ENCODE measurements at places on chromosomes 13 and 19. TPM values are rescaled to one million over a fixed set of nuclear protein-coding genes. Genes with fewer than 3 reads are reported as not detected.

Gene PRKCG
- not detected for total RNA-seq

Gene SRRM5
- total RNA-seq, result 0.28 TPM

Gene WASF3
- total RNA-seq, result 14.4 TPM

Gene TDRD12
- 0.28 TPM for total RNA-seq

Gene FPR3
- total RNA-seq, result 14.7 TPM

Gene ZNF491
- total RNA-seq, result 1.6 TPM

Gene NFILZ
- not detected for total RNA-seq

Gene ZNF823
- total RNA-seq, result 2.6 TPM

Gene USHBP1
- total RNA-seq, result 4.3 TPM

Gene ZNF709
- 2.0 TPM for total RNA-seq

Gene MYPOP
- 6.0 TPM for total RNA-seq

GRCh38 chr19:33399081-33399744 is 25.7 kb downstream of the CEBPG start:
- H3K27ac ChIP-seq, result no peak overlapping the region
- peaks cover 35% of the 10 kb centered on the region for H3K4me1 ChIP-seq
- no peaks in the 10 kb centered on the region for H3K27me3 ChIP-seq

GRCh38 chr13:47039106-47039505 is 142.3 kb upstream of the HTR2A start:
- no peaks in the 10 kb centered on the region for H3K36me3 ChIP-seq
- no peaks in the 10 kb centered on the region for H3K27me3 ChIP-seq
- H3K27ac ChIP-seq, result no peak overlapping the region

GRCh38 chr13:43543331-43543730 is 243.4 kb downstream of the ENOX1 start:
- no peaks in the 10 kb centered on the region for H3K36me3 ChIP-seq
- no peak for DNase-seq
- H3K4me3 ChIP-seq, result no peak overlapping the region
- H3K4me1 ChIP-seq, result peaks cover 31% of the 10 kb centered on the region
- no peak overlapping the region for H3K27ac ChIP-seq
- no peaks in the 10 kb centered on the region for H3K27me3 ChIP-seq

DNA sequence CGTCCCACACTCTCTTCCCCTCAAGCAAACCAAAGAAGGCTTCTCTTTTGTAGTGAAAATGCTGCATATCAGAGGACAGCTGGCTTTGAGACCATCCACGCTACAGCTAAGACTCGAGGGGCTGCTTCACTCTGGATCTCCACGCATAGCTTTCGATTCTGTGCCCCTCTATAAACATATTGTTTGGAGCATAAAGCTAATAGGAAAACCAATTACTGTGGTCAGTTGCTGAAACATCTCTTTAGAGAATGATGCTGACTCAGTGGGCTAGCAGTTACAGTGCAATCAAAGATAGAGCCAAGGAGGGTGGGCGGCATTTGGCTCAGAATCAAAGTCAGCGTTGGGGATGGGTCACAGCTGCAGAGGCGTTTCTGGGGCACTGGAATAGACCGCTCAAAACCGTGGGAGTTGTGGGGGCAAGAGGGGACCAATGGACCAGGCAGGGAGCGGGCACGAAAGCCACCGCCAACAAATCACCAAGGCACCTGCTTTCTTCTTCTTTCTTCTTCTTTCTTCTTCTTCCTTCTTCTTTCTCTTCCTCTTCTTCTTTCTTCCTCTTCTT is 76.7 kb downstream of the RASL11A start:
- DNase-seq, result no peak
- no peak overlapping the region for H3K4me3 ChIP-seq
- H3K4me1 ChIP-seq, result no peaks in the 10 kb centered on the region
- H3K27me3 ChIP-seq, result no peaks in the 10 kb centered on the region

DNA sequence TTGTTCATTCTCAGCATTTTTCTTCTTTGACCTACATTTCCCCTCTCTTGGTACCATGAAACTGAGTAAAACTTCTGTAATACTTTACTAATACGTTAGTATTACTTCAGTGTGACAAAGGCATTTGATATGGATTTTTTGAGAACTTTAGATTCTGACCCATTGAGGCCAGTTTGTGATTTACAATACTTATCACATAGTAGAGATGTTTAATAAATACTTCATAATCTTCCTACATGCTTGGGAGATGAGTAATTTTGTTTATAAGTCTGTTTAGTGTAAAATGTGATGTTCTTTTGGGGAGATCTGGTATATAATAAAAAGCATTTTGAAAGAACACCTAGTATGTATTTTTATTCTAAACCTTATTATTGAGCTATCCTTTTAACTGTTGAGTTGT is 29.7 kb downstream of the GTF2F2 start:
- no peak overlapping the region for H3K4me3 ChIP-seq
- no peaks in the 10 kb centered on the region for H3K27me3 ChIP-seq
- H3K4me1 ChIP-seq, result no peaks in the 10 kb centered on the region
- DNase-seq, result no peak

DNA sequence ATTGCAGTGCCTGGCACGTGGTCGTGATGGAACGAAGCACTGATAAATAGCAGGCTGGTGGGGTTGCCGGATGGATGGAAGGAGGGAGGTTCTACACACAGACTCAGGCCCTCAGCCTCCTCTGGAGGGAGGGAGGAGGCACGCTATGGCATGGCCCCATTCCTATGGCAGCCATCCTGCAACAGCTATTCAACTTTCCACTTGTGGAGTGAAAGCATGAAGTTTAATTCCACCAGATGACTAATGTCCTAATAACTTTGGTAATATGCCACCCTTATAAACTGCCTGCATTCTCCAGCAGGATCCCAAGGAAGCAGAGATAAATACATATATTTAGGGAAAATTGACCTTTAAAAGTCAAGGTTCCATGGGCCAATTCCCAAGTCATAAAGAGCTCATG is 92.4 kb downstream of the KL start:
- H3K4me3 ChIP-seq, result no peak overlapping the region
- H3K27ac ChIP-seq, result peak overlapping the region; percentile 57
- H3K36me3 ChIP-seq, result peaks cover 64% of the 10 kb centered on the region
- peaks cover 47% of the 10 kb centered on the region for H3K4me1 ChIP-seq

DNA sequence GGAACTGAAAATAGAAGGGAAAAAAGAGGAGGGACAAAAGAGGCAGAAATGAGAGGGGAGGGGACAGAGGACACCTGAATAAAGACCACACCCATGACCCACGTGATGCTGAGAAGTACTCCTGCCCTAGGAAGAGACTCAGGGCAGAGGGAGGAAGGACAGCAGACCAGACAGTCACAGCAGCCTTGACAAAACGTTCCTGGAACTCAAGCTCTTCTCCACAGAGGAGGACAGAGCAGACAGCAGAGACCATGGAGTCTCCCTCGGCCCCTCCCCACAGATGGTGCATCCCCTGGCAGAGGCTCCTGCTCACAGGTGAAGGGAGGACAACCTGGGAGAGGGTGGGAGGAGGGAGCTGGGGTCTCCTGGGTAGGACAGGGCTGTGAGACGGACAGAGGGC is at the start of gene CEACAM5:
CEACAM5 (plus strand) TSS at position 146 of the 400 bp plus-strand sequence; CDS start at position 252, 106 bp downstream.
- H3K4me3 ChIP-seq, result no peak within 1 kb of the TSS
- H3K27me3 ChIP-seq, result no peaks in the 10 kb centered on the region
- no peak for DNase-seq
- H3K4me1 ChIP-seq, result no peaks in the 10 kb centered on the region
- no peaks in the 10 kb centered on the region for H3K36me3 ChIP-seq
- no peak within 1 kb of the TSS for H3K27ac ChIP-seq

- peak within 1 kb of the TSS; percentile 82 for H3K4me3 ChIP-seq
- peaks cover 18% of the 10 kb centered on the region for H3K36me3 ChIP-seq
- H3K27me3 ChIP-seq, result no peaks in the 10 kb centered on the region
- no peaks in the 10 kb centered on the region for H3K4me1 ChIP-seq
- peak; percentile 99 for DNase-seq
- H3K27ac ChIP-seq, result peak within 1 kb of the TSS; percentile 89
Measured at GRCh38 chr19:20661150-20661819, at the start of gene ZNF626. Gene ZNF626 (minus strand): TSS chr19:20661571. CDS start chr19:20661446, 125 bp downstream.

DNA sequence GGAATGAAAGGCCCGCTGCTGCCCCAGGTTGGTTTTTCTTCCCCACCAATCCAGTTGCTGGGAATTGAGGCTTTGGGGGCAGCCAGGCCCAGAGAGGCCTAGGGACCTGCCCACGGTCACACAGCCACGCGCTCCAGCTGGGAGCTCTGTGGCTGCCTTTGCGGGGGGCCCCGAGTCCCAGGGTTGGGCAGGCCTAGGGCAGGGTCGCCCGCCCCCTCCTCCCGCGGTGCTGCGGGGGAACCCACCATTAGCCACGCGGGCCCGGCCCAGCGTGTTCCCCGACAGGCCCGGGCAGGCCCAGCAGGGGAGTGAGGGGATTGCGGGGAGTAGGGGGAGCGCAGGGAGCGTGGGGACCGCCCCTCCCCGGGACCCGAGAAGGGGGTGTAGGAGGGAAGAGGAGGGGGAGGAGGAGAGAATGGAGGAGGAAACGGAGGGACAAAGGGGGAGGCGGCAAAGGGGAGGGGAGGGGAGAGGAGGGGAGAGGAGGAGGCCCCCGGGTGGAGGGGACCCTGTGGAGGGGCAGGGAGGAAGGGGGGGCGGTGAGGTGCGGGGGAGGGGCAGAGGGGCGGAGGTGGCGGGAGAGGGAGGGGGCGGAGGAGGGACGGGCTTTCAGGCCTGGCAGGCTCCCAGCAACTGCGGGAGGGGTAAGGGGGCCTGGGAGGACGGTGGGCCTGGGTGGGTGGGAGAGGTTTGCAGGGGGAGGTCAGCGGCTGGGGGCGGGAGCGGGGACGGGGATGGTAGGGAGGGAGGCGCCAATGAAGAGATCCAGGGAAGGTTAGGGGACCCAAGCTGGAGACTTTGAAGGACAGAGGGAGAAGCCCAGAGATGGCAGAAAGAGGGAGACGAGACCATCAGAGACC is 12.9 kb upstream of the TLE2 start:
- H3K36me3 ChIP-seq, result no peaks in the 10 kb centered on the region
- no peak for DNase-seq
- H3K27me3 ChIP-seq, result no peaks in the 10 kb centered on the region
- peak overlapping the region; percentile 21 for H3K4me3 ChIP-seq

DNA sequence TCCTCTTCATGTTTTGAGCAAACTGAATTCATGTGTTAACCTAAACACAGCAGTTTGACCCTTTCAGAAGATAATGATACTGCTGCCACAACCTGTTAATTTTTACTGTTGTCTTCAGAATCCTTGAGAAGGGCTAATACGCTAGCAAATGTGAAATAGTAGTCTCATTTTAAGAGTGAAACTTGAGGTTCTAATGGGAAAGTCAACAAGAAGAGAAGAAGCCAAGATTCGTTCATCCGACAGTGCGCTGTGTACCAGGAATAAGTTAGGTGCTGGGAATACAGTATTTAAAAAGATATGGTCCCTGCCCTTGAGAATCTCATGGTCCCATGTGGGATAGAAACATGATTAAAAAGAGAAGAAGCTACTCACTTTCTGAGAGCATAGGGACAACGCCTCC is 134.4 kb downstream of the KL start:
- DNase-seq, result no peak
- no peaks in the 10 kb centered on the region for H3K27me3 ChIP-seq
- no peak overlapping the region for H3K27ac ChIP-seq
- H3K36me3 ChIP-seq, result no peaks in the 10 kb centered on the region
- no peaks in the 10 kb centered on the region for H3K4me1 ChIP-seq
- no peak overlapping the region for H3K4me3 ChIP-seq

- no peak for DNase-seq
- no peak overlapping the region for H3K27ac ChIP-seq
- H3K27me3 ChIP-seq, result no peaks in the 10 kb centered on the region
Measured at GRCh38 chr13:106555631-106556328, 12.2 kb downstream of the ARGLU1 start.

GRCh38 chr13:67090856-67091255 is 139.3 kb downstream of the PCDH9 start:
- no peak for DNase-seq
- H3K4me1 ChIP-seq, result peaks cover 21% of the 10 kb centered on the region
- H3K27ac ChIP-seq, result no peak overlapping the region
- H3K27me3 ChIP-seq, result no peaks in the 10 kb centered on the region
- no peak overlapping the region for H3K4me3 ChIP-seq

- H3K36me3 ChIP-seq, result no peaks in the 10 kb centered on the region
- H3K4me3 ChIP-seq, result no peak overlapping the region
- no peaks in the 10 kb centered on the region for H3K4me1 ChIP-seq
- H3K27me3 ChIP-seq, result no peaks in the 10 kb centered on the region
Measured at GRCh38 chr13:26029581-26030136, 22.2 kb downstream of the SHISA2 start.

- no peak for DNase-seq
- no peak overlapping the region for H3K4me3 ChIP-seq
- H3K36me3 ChIP-seq, result no peaks in the 10 kb centered on the region
- H3K27ac ChIP-seq, result no peak overlapping the region
Measured at GRCh38 chr13:109383683-109384082, 402.7 kb downstream of the IRS2 start.

DNA sequence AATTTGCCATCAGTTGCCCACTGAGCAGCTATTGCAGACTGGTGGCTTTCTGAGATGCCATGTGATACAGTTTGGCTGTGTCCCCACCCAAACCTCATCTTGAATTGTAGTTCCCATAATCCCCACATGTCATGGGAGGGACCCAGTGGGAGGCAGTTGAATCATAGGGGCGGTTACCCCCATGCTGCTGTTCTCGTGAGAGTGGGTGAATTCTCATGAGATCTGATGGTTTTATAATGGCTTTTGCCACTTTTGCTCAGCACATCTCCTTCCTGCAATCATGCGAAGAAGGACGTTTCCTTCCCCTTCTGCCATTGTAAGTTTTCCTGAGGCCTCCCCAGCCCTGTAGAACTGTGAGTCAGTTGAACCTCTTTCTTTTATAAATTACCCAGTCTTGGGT is 34.8 kb upstream of the ANKRD10 start:
- no peaks in the 10 kb centered on the region for H3K27me3 ChIP-seq
- H3K27ac ChIP-seq, result no peak overlapping the region
- no peaks in the 10 kb centered on the region for H3K36me3 ChIP-seq
- no peaks in the 10 kb centered on the region for H3K4me1 ChIP-seq

- H3K27ac ChIP-seq, result no peak within 1 kb of the TSS
- no peaks in the 10 kb centered on the region for H3K36me3 ChIP-seq
- H3K4me1 ChIP-seq, result peaks cover 8% of the 10 kb centered on the region
- H3K4me3 ChIP-seq, result peak within 1 kb of the TSS; percentile 49
- DNase-seq, result peak; percentile 70
Measured at GRCh38 chr13:46211483-46212351, at the start of gene LRRC63. Gene LRRC63 (plus strand): TSS chr13:46211928. CDS start chr13:46213035, 1,107 bp downstream.

- no peaks in the 10 kb centered on the region for H3K27me3 ChIP-seq
- peaks cover 78% of the 10 kb centered on the region for H3K36me3 ChIP-seq
- no peak overlapping the region for H3K27ac ChIP-seq
- peaks cover 30% of the 10 kb centered on the region for H3K4me1 ChIP-seq
- DNase-seq, result no peak
- no peak overlapping the region for H3K4me3 ChIP-seq
Measured at GRCh38 chr19:8473648-8474476, 28.6 kb downstream of the PRAM1 start.

DNA sequence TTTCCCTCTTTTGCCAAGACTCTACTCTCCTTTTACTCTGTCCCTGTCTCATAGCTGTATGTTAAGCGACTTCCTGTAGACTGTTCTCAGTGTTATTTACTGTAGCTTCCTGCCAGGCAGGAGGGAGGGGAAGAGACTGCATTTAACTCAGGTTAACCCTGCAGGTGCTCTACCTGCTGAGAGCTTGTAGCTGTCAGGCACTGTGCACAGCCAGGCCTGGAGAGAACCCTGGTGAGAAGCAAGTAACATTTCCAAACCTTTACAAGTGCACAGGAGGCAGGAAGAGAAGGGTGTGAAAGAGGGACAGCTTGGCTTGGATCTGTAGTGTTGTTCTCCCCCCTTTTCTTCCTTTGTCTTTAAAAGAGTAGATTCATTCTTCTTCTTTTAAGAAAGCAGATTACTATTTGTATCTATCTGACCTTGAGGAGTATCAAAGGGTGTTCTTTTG is 167.1 kb downstream of the LMO7 start:
- no peak overlapping the region for H3K4me3 ChIP-seq
- H3K36me3 ChIP-seq, result no peaks in the 10 kb centered on the region
- H3K4me1 ChIP-seq, result peaks cover 14% of the 10 kb centered on the region
- DNase-seq, result no peak

Measured in right atrium auricular region (tissue), 2 donors.